Stimulated activated CD8-positive, alpha-beta memory T cell treated with anti-CD3 and anti-CD28 coated beads, Interleukin-4, amount 100 ng/mL, for 24 hours (primary cell): ENCODE measurements at places on chromosomes 1 and 21.

DNA sequence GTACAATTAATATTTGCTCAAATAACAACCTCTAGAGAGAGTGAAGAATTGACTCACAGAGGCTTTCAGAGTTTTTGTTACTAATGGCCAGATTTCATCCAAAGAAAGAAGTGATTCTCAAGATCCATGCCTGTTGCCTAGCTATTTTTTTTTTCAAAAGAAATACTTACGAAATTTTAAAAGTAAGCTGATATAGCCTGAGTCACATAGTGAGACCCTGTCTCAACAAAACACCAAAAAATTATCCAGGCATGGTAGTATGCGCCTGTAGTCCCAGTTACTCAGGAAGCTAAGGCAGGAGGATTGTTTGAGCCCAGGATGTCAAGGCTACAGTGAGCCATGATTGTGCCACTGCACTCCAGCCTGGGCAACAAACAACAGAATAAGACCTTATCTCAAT, 14.6 kb downstream of the PALMD start:
- no peak for DNase-seq

DNA sequence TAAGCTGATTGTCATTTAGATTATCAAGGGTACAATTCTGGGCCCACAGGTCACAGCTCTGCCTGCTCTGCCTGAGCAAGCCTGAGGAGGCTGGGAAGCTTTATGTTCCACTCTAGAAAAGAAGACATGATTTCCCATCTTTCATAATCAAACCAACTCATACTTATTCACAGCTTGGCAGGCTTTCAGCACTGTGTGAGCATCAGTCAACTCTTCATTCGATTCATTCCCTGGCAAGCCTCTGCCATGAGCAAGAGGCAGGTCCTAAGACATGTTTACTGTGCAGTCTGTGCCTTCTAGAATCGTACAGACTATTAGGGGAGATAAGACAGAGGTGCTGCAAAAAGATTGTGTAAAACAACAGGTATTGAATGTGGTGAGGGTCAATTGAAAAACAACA, 24.5 kb upstream of the KIRREL1 start:
- DNase-seq: no peak

DNA sequence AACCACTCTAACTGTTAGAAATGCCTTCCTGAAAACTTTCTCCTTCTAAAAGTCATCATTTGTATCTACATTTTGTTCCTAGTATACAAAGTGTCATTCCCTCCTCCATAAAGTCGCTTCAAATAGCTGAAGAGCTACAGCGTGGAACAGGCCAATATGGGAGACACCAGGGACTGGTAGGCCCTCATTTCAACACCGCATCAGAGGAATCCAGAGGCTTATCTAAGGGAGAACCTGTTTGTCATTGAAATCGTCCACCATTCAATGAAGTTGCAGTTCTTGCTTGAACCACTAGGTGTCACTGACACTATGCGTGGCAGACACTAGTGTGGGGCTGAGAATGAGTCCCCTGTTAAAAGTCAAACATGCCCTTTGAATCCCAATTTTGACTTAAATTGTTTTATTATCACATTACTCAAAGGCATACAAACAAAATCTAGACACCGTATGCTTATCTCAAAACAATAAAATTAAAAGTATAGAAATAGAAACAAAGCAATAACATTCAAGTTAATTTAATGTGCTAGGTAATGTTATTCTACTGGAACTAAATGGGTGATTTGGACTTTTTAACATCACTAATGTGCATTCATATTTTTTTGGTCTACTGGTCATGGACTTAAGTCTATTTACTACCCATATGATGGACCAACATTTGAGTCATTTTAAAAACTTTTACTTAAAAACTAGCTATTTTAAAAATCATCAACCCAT, 182.3 kb downstream of the FCRL5 start:
- DNase-seq: no peak

GRCh38 chr1:232629250-232630046, 485 bp downstream of the SIPA1L2 start:
- no peak for DNase-seq

GRCh38 chr1:78078358-78078757, 32.6 kb downstream of the GIPC2 start:
- DNase-seq: no peak

- DNase-seq: no peak
Measured at GRCh38 chr1:18145851-18146618, 38.4 kb downstream of the IGSF21 start.

DNA sequence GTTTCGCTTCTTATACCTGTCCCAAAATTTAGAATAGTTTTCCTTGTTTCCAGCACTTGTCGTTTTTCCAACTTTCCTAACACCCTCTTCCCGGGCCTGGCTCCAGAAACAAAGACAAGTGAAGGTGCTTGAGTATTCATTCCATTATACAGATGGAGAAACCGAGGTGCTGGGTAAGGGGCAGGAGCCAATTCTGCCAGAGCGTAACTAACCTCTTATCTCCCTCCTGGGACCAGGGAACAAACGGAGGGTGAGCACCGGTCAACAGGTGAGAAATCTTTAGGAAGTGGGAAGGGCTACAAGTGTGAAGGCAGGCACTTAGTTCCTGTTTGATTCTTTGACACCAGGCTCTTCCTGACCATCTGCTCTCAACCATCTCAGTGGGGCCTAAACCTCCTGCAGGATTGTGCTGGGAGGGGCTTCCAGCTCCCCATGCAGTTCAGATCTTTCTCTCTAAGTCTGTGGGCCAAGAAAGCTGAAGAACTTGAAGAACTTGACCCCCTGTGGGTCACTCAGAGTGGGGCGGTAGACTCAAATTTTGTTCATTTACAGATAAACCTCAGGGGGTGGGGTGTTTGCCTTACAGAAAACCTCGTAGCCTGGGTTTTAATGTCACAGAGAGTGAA, 8.7 kb downstream of the PLXNA2 start:
- no peak for DNase-seq

DNA sequence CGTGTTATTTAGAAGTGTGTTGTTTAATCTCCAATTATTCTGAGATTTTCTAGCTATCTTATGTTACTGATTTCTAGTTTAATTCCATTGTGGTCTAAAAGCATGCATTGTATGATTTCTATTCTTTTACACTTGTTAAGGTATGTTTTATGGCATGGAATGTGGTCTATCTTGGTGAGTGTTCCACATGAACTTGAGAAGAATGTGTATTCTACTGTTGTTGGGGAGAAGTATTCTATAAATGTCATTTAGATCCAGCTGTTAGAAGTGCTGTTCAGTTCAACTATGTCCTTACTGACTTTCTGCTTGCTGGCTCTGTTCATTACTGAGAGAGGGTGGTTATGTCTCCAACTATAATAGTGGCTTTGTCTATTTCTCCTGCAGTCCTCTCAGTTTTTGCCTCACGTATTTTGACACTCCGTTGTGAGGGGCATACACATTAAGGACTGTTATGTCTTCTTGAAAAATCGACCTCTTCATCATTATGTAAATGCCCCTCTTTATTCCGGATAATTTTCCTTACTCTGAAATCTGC, 12.0 kb upstream of the PLA2G5 start:
- DNase-seq: no peak

- no peak for DNase-seq
Measured at GRCh38 chr1:57131701-57132394, 166.0 kb upstream of the C8B start.

GRCh38 chr21:39525601-39526000, 73.8 kb downstream of the SH3BGR start:
- no peak for DNase-seq

GRCh38 chr1:215146240-215146975, 63.9 kb downstream of the KCNK2 start:
- no peak for DNase-seq

- DNase-seq: no peak
Measured at GRCh38 chr1:246772686-246773085, 48.5 kb downstream of the SCCPDH start.

DNA sequence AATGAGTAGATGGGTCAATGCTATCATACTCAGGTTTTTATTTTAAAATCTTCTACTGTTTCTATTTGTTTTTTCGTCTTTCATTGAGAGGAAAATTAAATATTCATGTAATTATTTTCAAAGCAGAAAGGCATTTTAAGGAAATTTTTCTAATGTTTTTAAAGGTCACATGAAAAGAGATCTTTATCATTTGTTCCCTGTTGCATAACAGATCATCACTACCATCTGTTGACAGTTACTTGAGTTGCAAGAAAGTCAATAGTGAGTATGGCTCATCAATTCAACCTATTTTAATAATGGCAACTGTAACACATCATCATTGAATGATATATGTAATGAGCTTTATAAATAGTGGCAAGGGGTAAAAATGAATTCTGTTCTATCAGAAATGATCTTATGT, 369.7 kb downstream of the DPYD start:
- no peak for DNase-seq

- no peak for DNase-seq
Measured at GRCh38 chr1:154767315-154768240, 102.5 kb downstream of the KCNN3 start.

GRCh38 chr1:221620437-221621384, 121.2 kb downstream of the DUSP10 start:
- DNase-seq: no peak

DNA sequence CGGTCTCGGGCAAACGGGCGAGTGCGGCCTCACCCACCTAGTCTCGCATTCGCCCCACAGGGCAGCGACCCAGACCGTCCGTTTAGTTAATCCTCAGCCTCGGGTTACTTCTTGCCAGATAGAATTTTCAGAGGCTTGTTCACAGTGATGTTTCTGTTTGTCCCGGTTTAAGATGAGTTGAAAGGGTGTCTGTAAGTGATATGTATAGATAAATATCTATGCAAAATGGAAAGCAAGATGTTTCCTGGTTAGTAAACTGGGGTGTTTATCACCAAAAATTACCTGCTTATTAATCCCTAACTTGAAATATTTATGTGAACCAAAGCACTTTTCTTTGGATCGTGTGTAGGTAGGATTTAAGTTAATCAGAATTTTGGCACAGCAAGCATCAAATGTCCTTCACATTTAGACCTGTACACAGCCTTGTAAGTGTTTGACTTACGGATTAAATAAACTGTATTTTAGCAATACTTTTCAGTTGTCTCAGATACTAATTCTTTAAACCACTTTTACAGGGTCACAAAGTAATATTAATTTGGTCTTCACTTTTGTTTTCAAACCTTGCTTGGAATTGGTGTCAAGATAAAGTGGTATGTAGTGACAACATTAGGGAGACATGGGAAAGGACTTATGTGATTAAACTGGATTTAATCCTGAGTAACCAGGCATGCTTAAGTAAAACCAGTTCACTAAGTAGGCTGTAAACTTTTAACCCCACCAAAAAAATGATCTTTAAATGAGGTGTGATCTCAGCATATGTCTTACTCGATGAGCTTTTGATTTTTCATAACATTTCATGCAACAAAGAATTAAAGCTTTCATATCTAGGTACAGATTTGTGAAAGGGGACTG, 914 bp downstream of the ZNF326 start:
- DNase-seq: no peak

- DNase-seq: no peak
Measured at GRCh38 chr1:77394166-77394565, 112.3 kb downstream of the AK5 start.

- DNase-seq: no peak
Measured at GRCh38 chr1:240255922-240256321, 164.2 kb downstream of the FMN2 start.

GRCh38 chr1:179337288-179337687, 28.5 kb upstream of the AXDND1 start:
- no peak for DNase-seq
